ENCODE measurements at places on chromosomes 7 and 10. TPM values are rescaled to one million over a fixed set of nuclear protein-coding genes. Genes with fewer than 3 reads are reported as not detected.

Gene FGF8
- 13.3 TPM for total RNA-seq

DNA sequence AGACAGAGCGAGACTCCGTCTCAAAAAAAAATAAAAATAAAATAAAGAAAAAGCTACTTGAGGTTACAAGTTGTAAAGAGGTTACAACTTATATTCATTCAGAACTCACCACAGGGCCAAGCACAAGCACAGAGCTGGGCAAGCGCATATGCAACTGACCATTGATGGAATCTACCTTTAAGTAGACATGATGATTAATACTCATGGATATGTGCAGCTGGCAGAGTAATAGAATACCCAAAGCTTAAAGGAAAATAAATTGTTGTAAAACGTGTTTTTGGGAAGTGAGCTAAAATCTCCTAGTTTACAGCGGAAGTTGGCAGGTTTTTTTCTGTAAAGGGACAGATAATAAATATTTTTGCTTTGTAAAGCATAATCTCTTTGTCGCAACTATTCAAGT is 111.6 kb downstream of the TMEM168 start:
- peaks cover 18% of the 10 kb centered on the region for H3K4me1 ChIP-seq
- H3K36me3 ChIP-seq: no peaks in the 10 kb centered on the region
- H3K4me3 ChIP-seq: no peak overlapping the region
- no peak for DNase-seq
- H3K27ac ChIP-seq: no peak overlapping the region

GRCh38 chr7:82803411-82803810 is 359.3 kb downstream of the PCLO start:
- H3K27me3 ChIP-seq: no peaks in the 10 kb centered on the region
- no peaks in the 10 kb centered on the region for H3K36me3 ChIP-seq
- no peak for DNase-seq

Gene GIMAP8
- total RNA-seq: not detected

Gene GIMAP4
- total RNA-seq: 0.33 TPM

DNA sequence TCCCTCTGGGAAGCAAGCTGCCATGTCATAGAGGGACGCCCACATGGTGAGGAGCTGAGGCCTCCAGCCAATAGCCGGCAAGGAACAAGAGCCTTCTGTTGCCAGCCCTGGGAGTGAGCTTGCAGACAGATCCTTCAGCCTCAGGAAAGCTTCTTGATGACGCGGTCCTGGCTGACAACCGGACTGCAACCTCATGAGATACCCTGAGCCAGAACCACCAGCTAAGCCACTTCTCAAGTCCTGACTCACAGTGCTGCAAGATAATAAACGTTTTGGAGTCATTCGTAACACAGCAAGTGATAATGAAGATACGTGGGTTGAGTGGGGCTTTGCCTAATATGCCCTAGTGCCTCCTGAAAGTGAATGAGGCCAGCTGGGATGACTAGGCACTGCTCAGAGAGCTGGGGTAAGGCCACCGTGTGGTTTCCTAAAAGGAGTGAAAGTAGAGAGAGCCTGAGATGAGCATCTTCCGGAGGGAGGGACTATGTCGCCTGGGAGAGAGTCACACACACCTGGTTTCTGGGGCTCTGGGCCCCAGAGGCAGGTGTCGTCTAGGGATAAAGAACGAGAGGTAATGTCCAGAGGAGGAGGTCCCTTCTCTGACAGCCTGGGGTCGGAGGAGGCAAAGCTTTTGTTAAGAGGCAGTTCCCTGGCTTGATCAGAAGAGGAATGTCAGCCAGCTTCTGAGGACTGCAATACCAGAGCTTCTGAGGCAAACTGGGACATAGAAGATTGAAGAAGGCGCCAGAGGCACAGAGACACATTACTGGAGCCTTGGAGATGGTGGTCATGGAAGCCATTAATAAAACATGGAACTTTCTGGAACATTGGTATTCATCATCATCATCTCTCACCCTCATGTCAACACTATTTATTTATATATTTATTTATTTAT is 53.6 kb downstream of the PYROXD2 start:
- no peaks in the 10 kb centered on the region for H3K4me1 ChIP-seq
- peak; percentile 92 for DNase-seq
- H3K27ac ChIP-seq: no peak overlapping the region
- H3K27me3 ChIP-seq: no peaks in the 10 kb centered on the region
- no peak overlapping the region for H3K4me3 ChIP-seq
- H3K36me3 ChIP-seq: no peaks in the 10 kb centered on the region

- peak within 1 kb of the TSS; percentile 85 for H3K4me3 ChIP-seq
- H3K27me3 ChIP-seq: no peaks in the 10 kb centered on the region
- peaks cover 3% of the 10 kb centered on the region for H3K4me1 ChIP-seq
- H3K36me3 ChIP-seq: no peaks in the 10 kb centered on the region
These were observed at the start of gene SCRN1 for GRCh38 chr7:29989257-29989995. SCRN1 (minus strand) TSS chr7:29989801; CDS start chr7:29969067, 20,734 bp downstream.

DNA sequence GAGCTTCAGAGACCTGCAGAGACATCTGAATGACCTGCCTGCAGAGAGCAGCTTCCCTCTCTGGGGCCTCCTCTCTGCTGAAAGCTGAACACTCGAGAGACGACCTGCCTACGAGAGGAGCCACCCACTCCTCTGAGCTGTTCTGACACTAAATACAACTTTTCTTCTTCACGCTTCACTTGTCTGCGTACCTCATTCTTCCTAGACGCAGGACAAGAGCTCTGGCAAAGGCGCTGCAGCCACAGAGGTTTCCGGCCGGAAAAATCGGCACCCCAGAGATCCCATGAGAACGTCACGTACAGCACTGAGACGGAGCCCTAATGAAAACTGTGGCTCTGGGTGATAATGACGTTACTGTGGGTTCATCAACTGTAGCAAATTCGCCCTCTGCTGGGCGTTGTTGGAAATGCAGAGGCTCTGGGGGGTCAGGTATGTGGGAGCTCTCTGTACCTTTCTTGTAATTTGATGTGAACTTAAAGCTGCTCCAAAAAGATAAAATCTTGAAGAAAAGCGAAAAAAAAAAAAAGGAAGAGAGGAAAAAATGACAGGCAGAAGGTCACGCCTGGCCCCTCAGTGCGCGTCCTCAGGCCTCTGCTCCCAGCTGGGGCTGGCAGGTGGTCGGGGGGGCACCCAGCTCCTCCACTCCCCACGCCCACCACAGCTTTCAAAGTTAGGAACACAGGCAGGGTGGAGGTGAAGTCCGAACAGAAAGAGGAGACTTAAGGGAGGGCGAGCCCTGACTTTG is 120.7 kb downstream of the DYNC2I1 start:
- H3K27me3 ChIP-seq: no peaks in the 10 kb centered on the region
- peak; percentile 96 for DNase-seq
- H3K4me1 ChIP-seq: no peaks in the 10 kb centered on the region
- no peak overlapping the region for H3K27ac ChIP-seq
- H3K36me3 ChIP-seq: no peaks in the 10 kb centered on the region

Gene AKR1C8
- total RNA-seq: not detected

GRCh38 chr7:46583656-46584055 is 662.6 kb upstream of the IGFBP3 start:
- H3K27me3 ChIP-seq: no peaks in the 10 kb centered on the region
- H3K4me1 ChIP-seq: no peaks in the 10 kb centered on the region
- no peak overlapping the region for H3K27ac ChIP-seq
- H3K36me3 ChIP-seq: no peaks in the 10 kb centered on the region
- no peak for DNase-seq

Gene TRIM50
- 0.24 TPM for total RNA-seq

GRCh38 chr7:103113164-103113563 is 35.7 kb downstream of the NAPEPLD start:
- H3K27me3 ChIP-seq: no peaks in the 10 kb centered on the region
- DNase-seq: no peak
- no peak overlapping the region for H3K4me3 ChIP-seq
- no peaks in the 10 kb centered on the region for H3K4me1 ChIP-seq
- H3K36me3 ChIP-seq: no peaks in the 10 kb centered on the region
- H3K27ac ChIP-seq: no peak overlapping the region

Gene NACAD
- total RNA-seq: 5.8 TPM

GRCh38 chr7:99459087-99459486 is 6.9 kb downstream of the ATP5MF start:
- no peak overlapping the region for H3K27ac ChIP-seq
- peaks cover 83% of the 10 kb centered on the region for H3K36me3 ChIP-seq
- no peaks in the 10 kb centered on the region for H3K4me1 ChIP-seq
- no peaks in the 10 kb centered on the region for H3K27me3 ChIP-seq

- no peaks in the 10 kb centered on the region for H3K27me3 ChIP-seq
- H3K36me3 ChIP-seq: no peaks in the 10 kb centered on the region
- no peak for DNase-seq
- H3K4me3 ChIP-seq: no peak overlapping the region
- H3K4me1 ChIP-seq: peaks cover 21% of the 10 kb centered on the region
- H3K27ac ChIP-seq: no peak overlapping the region
These were observed 9.2 kb upstream of the SFRP5 start for GRCh38 chr10:97780841-97781617.

GRCh38 chr7:29285861-29286260 is 91.3 kb downstream of the CHN2 start:
- DNase-seq: no peak
- H3K4me1 ChIP-seq: peaks cover 14% of the 10 kb centered on the region
- H3K27ac ChIP-seq: no peak overlapping the region

Gene TFEC
- total RNA-seq: not detected

- peak; percentile 50 for DNase-seq
- peaks cover 11% of the 10 kb centered on the region for H3K27me3 ChIP-seq
- H3K27ac ChIP-seq: no peak overlapping the region
These were observed 51.7 kb downstream of the ADRA2A start for GRCh38 chr10:111128331-111129180.

Gene ST8SIA6
- 1.1 TPM for total RNA-seq

Gene ZNF783
- total RNA-seq: 12.1 TPM

DNA sequence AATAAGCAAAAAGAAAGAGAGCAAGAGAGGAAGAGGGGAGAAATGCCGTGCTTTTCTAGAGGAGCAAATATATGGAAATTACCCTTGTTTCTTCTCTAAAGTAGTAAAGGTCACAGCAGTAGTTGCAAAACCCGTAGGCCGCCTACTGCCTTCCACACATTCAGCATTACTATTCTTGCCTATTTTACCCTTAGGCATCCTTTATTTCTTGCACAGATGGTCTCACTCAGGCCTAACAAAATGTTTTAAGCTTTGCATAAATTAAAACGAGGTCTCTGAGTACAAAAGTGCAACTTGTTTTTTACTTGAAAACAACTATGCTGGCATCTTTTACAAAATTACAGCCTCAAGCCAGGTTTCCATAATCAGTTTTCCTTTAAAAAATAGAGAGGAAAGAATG is 644.6 kb downstream of the AUTS2 start:
- H3K4me3 ChIP-seq: no peak overlapping the region
- H3K27me3 ChIP-seq: no peaks in the 10 kb centered on the region
- no peaks in the 10 kb centered on the region for H3K4me1 ChIP-seq
- no peaks in the 10 kb centered on the region for H3K36me3 ChIP-seq

DNA sequence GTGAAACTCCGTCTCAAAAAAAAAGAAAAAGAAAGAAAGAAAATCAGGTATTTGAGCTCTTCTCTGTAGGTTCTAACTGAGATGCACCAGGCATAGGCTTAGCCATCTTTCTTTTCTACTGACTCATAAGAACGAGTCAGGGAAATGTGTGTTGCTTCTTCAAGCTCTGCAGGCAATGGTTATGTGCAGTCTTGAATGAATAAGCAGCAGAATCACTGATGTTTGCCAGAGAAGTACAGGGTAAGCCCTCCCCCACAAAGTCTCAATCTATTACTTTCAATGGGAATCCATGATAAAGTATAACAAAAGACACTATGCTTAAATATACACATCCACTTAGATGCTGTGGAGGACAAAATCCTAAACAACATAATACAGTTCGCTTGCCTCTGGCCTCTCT is 239.2 kb downstream of the PARD3 start:
- no peak for DNase-seq
- peaks cover 12% of the 10 kb centered on the region for H3K4me1 ChIP-seq
- H3K4me3 ChIP-seq: no peak overlapping the region
- H3K27ac ChIP-seq: no peak overlapping the region
- no peaks in the 10 kb centered on the region for H3K36me3 ChIP-seq
